Pancreas (tissue), 10 donors: ENCODE measurements at places on chromosomes 1 and 21. TPM values are rescaled to one million over a fixed set of nuclear protein-coding genes. Genes with fewer than 3 reads are reported as not detected.

UBL4B gene
- not detected for total RNA-seq

TTC22 gene
- 6.7 TPM for total RNA-seq

TACSTD2 gene
- 126 TPM for total RNA-seq

GUCA2A gene
- 0.69 TPM for total RNA-seq

LRP8 gene
- total RNA-seq: 0.79 TPM

AJAP1 gene
- total RNA-seq: 2.3 TPM

FAM72B gene
- not detected for total RNA-seq

WNT2B gene
- 0.79 TPM for total RNA-seq

RBP7 gene
- total RNA-seq: 0.76 TPM

- no peak for DNase-seq
- no peaks in the 10 kb centered on the region for H3K4me1 ChIP-seq
- no peak overlapping the region for H3K27ac ChIP-seq
- no peak overlapping the region for H3K4me3 ChIP-seq
These were observed 482.9 kb downstream of the PTBP2 start for GRCh38 chr1:97204468-97204867.

DNA sequence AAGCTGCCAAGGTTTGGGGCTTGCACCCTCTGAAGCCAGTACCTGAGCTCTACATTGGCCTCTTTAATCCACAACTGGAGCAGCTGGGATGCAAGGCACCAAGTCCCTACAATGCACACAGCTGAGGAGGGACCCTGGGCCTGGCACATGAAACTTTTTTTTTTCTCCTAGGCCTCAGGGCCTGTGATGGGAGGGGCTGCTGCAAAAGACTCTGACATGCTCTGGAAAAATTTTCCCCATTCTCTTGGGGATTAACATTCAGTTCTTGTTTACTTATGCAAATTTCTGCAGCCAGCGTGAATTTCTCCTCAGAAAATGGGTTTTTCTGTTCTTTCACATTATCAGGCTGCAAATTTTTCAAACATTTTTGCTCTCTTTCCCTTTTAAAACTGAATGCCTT, 1072.2 kb downstream of the BRINP3 start:
- no peak overlapping the region for H3K4me3 ChIP-seq
- no peak for DNase-seq
- no peaks in the 10 kb centered on the region for H3K36me3 ChIP-seq
- H3K4me1 ChIP-seq: no peaks in the 10 kb centered on the region
- H3K27me3 ChIP-seq: no peaks in the 10 kb centered on the region
- no peak overlapping the region for H3K27ac ChIP-seq

DNA sequence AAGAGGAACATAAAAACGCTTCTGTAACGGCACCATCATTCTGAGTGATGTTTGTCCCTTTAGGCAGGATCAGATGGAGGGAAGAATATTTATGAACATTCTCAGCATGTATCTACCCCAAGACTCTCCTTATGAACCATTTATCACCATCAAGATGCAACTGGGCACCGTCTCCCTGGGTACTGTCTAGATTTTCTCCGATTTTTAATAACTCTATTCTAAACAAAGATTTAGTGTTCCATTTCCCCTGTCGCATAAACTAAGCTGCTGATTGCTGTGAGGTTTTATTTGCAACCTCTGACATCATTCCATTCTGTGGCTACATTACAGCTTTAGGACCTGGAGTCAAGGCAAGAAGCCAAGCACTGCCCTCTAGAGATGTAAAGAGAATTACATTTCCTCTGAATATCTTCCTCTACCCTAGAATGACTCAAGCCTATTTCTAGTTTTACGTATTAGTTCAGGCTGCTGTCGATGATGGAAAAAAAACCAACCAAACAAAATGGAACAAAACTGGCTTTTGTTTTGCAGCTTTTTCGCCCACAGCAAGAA, 130.1 kb upstream of the MAP1LC3C start:
- H3K4me3 ChIP-seq: no peak overlapping the region
- no peaks in the 10 kb centered on the region for H3K36me3 ChIP-seq
- no peak overlapping the region for H3K27ac ChIP-seq
- no peaks in the 10 kb centered on the region for H3K27me3 ChIP-seq

- no peaks in the 10 kb centered on the region for H3K4me1 ChIP-seq
- no peaks in the 10 kb centered on the region for H3K27me3 ChIP-seq
- DNase-seq: no peak
- no peak overlapping the region for H3K4me3 ChIP-seq
These were observed 144.7 kb downstream of the APP start for GRCh38 chr21:26025536-26026512.

DNA sequence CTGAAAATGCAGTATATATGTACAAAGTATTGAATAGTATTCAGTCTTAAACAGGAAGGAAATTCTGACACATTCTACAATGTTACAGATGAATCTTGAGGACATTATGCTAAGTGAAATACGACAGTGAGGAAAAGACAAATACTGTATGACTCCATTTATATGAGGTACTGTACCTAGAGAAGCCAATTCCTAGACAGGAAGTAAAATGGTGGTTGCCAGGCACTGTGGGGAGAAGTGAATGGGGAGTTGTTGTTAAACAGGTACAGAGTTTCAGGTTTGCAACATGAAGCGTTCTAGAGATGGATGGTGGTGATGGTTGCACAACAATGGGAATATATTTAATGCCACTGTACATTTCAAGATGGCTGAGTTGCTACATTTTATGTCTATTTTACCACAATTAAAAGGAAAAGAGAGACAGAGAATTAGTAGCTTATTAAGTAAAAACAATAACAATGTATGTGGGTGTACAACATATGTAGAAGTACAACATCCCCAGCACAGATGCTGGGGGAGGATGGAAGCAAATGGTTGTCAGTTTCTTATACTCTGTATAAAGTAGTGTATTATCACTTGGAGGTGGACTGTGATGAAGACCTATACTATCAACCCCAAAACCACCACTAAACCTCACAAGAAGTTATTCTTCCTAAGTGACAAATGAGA, 3.9 kb upstream of the RAB4A start:
- no peaks in the 10 kb centered on the region for H3K27me3 ChIP-seq
- no peak for DNase-seq
- no peaks in the 10 kb centered on the region for H3K36me3 ChIP-seq
- H3K27ac ChIP-seq: no peak overlapping the region
- H3K4me3 ChIP-seq: no peak overlapping the region

DNA sequence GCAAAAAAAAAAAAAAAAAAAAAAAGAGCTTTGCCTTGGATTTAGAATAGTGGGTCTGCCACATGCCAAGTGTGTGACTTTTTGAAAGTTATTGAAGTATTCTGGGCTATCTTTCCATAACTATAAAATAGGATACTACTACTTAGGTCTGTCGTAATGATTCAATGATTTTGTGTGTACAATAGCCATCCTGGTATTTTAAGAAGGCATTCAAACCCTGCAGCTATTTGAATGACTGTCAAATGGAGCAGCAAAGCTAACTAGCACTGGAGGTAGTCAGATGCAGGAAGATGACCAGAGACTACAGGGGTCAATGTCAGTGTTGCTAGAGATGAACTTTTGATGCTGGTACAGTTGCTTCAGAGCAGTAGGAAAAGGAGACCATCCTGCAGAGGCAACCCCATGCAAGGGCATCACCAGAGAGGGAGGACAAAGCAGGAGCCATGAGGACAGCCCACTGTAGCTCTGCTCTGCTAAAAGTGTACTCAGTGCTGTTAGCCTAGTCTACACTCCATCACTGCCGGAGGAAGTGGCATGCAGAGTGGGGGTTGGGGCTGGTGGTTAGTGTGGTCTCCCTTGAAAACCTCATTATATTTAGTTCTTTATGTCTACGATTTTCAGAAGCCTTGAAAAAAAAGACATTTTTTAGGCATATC, 29.0 kb downstream of the DUSP10 start:
- H3K27ac ChIP-seq: no peak overlapping the region
- H3K4me3 ChIP-seq: no peak overlapping the region
- DNase-seq: no peak
- no peaks in the 10 kb centered on the region for H3K36me3 ChIP-seq

- H3K4me1 ChIP-seq: no peaks in the 10 kb centered on the region
- DNase-seq: no peak
- no peaks in the 10 kb centered on the region for H3K27me3 ChIP-seq
- H3K36me3 ChIP-seq: no peaks in the 10 kb centered on the region
These were observed 21.9 kb downstream of the ERG start for GRCh38 chr21:38476385-38476784.

DNA sequence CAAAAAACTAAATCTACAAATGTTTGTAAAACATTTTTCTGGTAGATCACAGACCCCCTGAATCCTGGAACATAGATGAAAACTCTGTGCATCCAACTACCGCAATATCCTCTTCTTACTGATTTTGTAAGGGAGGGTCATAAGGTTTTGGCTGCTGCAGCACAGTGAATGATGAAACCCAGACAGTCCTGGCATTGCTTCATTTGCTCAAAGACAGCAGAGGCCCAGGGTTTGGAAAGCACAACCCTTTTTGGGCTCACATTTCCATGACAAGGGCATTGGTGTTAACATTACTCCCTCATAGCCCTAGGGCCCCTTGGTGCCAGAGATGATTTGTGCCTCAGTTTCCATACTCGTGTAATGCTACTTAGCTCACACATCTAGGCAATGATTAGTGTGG, 51.2 kb downstream of the PLXNA2 start:
- no peaks in the 10 kb centered on the region for H3K36me3 ChIP-seq
- DNase-seq: no peak
- H3K4me1 ChIP-seq: no peaks in the 10 kb centered on the region
- H3K4me3 ChIP-seq: no peak overlapping the region
- no peaks in the 10 kb centered on the region for H3K27me3 ChIP-seq
- H3K27ac ChIP-seq: no peak overlapping the region

- no peaks in the 10 kb centered on the region for H3K27me3 ChIP-seq
- DNase-seq: no peak
- H3K4me3 ChIP-seq: no peak overlapping the region
- no peaks in the 10 kb centered on the region for H3K36me3 ChIP-seq
- peaks cover 10% of the 10 kb centered on the region for H3K4me1 ChIP-seq
These were observed 33.7 kb downstream of the MRPL39 start for GRCh38 chr21:25573409-25574206.

- peak overlapping the region; percentile 41 for H3K4me3 ChIP-seq
- H3K36me3 ChIP-seq: no peaks in the 10 kb centered on the region
- DNase-seq: no peak
- H3K4me1 ChIP-seq: peaks cover 13% of the 10 kb centered on the region
- no peak overlapping the region for H3K27ac ChIP-seq
- H3K27me3 ChIP-seq: no peaks in the 10 kb centered on the region
These were observed 904 bp downstream of the GJB3 start for GRCh38 chr1:34781844-34782391.

DNA sequence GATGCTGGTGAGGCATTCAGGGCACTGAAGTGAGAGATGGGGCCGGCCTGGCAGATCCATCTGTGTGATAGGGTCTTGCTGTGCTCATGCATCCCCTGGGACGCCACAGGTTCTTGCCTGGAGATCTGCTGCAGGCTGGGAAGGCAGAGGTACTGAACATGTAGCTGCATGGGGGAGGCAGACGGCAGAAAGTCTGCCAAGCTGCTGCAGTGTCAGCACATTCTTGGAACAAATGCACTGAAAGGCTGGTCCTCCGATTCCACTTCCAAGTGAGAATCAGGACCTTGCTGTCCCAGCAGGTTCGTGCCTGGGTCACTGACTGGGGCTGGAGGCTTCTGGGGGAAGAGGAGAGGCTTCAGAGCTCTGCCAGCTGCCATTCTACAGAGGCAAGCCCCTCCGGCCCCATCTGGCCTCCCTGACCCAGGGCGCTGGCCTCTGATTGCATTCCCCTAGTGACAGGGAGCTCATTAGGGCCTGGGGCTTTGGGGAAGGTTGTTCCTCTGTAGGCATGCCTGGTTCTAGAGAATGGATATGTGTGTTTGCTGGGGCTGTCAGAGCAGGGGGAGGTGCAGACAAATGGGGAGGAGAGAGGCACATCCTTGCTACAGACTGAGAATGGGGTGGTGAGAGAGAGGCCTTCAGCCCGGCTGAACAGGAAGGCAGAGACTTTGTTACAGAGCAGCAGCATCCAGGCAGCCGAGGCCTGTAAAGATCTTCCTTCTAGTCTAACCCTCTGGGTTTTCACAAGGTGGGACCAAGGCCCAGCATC, 174.0 kb downstream of the TRABD2B start:
- H3K4me3 ChIP-seq: no peak overlapping the region

GRCh38 chr1:172811694-172812093, 152.8 kb downstream of the FASLG start:
- no peak for DNase-seq
- peaks cover 7% of the 10 kb centered on the region for H3K4me1 ChIP-seq
- H3K36me3 ChIP-seq: no peaks in the 10 kb centered on the region
- no peak overlapping the region for H3K4me3 ChIP-seq
- no peaks in the 10 kb centered on the region for H3K27me3 ChIP-seq
- no peak overlapping the region for H3K27ac ChIP-seq

DNA sequence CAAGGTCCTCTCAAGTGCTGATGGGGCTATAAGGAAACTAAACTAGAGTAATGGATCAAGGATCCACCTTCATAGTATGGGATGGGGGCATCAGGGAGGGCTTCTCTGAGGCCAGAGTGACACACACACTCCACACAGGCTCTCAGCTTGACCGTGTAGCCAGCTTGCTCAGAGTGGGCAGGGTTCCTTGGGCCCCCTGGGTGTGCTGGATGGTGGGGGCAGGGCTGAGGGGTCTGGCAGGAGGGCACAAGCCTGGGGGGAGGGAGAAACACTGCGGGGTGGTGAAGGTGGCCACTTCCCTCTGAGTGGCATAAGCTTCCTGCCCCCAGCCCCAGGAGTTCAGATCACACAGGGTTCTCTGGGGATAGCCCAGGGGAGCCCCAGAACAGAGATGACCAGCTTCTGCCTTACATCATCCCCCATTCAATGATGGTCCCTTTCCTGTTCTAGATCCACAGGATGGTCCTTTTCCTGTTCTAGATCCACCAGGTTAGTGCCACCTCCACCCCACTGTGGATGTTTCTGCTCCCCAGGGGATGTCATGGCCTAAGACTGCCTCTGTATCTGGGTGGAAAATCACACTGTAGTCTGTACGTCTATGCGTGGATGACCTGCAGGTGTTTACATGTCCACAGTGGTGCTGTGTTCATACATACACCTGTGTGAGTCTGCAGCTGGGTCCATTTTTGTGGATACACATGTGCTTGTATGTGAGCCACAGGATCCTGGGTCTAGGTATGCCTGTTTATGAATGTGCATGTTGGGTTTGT, 525.0 kb downstream of the PTPRU start:
- H3K27me3 ChIP-seq: no peaks in the 10 kb centered on the region
- H3K36me3 ChIP-seq: no peaks in the 10 kb centered on the region
- no peak overlapping the region for H3K4me3 ChIP-seq
- no peak overlapping the region for H3K27ac ChIP-seq
- DNase-seq: no peak

GRCh38 chr1:89781494-89782126, 39.2 kb upstream of the LRRC8D start:
- H3K4me1 ChIP-seq: no peaks in the 10 kb centered on the region
- no peak for DNase-seq
- no peak overlapping the region for H3K27ac ChIP-seq
- H3K36me3 ChIP-seq: no peaks in the 10 kb centered on the region
- no peaks in the 10 kb centered on the region for H3K27me3 ChIP-seq
- H3K4me3 ChIP-seq: no peak overlapping the region

GRCh38 chr21:46171996-46172862, 12.0 kb downstream of the SPATC1L start:
- no peaks in the 10 kb centered on the region for H3K36me3 ChIP-seq
- H3K4me1 ChIP-seq: no peaks in the 10 kb centered on the region
